Tibial nerve (tissue), 4 donors: ENCODE measurements at places on chromosomes 1 and 21. TPM values are rescaled to one million over a fixed set of nuclear protein-coding genes. Genes with fewer than 3 reads are reported as not detected.

FOXD2 gene
- 11.7 TPM for total RNA-seq

PRDM2 gene
- total RNA-seq: 26.4 TPM

PTGFRN gene
- total RNA-seq: 15.9 TPM

GJA9 gene
- total RNA-seq: not detected

GCSAML gene
- total RNA-seq: 9.0 TPM

UBXN10 gene
- total RNA-seq: 0.44 TPM

BATF3 gene
- 3.3 TPM for total RNA-seq

BGLAP gene
- total RNA-seq: 2.1 TPM

S100A16 gene
- total RNA-seq: 53.2 TPM

TSPAN2 gene
- total RNA-seq: 5.2 TPM

RABIF gene
- total RNA-seq: 4.5 TPM

FCER1G gene
- total RNA-seq: 49.4 TPM

KIF26B gene
- 1.7 TPM for total RNA-seq

RPS6KC1 gene
- total RNA-seq: 30.1 TPM

SLAMF9 gene
- not detected for total RNA-seq

SPRR1A gene
- total RNA-seq: not detected

SPRR2F gene
- not detected for total RNA-seq
